ENCODE measurements at places on chromosomes 1 and 21.

DNA sequence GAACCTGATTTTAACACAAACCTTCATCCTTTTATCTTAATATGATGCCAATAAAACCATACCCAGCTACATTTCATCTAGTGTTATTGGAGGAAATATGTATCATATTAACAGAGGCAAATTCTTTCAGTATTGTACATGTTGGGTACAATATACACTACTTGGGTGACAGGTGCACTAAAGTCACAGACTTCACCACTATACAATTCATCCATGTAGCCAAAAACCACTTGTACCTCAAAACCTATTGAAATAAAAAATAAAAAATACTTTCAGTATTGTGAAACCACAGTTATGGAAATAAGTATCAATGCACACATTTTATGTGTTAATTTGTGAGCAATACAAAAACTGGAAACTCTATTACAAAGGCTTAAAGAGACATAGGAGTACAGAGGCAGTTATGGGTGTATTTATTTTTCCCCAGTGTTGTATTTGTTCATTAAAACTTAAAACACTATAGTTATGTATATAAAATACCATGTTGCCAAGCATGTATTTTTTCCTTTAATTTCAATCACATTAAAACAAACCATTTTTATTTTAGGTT, 25.1 kb upstream of the GPR88 start:
- no peak overlapping the region for H3K27ac ChIP-seq
- H3K4me3 ChIP-seq, result no peak overlapping the region
- H3K27me3 ChIP-seq, result no peaks in the 10 kb centered on the region
- peaks cover 11% of the 10 kb centered on the region for H3K36me3 ChIP-seq
- no peak for DNase-seq
- no peaks in the 10 kb centered on the region for H3K4me1 ChIP-seq

DNA sequence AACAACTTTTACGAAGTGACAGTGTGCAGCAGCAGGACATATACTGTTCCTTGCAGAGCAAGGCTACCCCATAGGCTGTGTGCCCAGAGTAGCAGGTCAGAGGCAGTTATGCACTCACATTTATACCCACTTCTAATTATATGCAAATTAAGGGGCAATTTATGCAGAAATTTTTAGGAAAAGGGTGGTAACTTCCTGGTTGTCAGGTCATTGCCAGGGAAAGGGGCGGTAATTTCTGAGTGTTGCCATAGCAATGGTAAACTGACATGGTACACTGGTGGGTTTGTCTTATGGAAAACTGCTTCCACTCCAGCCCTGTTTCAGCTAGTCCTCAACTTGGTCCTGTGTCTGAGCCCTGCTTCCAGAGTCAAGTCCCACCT, 12.0 kb upstream of the SLAMF1 start:
- H3K27me3 ChIP-seq, result no peaks in the 10 kb centered on the region
- peak overlapping the region; percentile 75 for H3K27ac ChIP-seq
- peaks cover 17% of the 10 kb centered on the region for H3K4me1 ChIP-seq
- no peak overlapping the region for H3K4me3 ChIP-seq
- DNase-seq, result no peak
- no peaks in the 10 kb centered on the region for H3K36me3 ChIP-seq

DNA sequence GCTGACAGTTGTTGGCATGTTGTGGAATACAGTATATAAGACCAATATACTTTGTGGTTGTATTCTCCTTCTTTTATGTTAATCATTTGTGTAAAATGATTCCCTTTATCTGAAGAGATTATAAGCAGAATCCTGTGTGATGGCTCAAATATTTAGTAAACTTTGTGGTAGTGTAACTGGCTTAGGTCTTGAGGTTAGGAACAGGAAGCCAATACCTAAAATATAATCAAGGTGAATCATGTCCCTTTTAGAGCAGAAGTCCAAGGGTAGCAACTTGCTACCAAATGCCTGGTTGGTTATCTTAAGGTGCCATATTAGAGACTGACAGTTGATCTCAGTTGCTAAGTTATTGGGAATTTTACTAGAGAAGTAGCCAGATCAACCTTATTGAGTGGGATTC, 398.5 kb upstream of the ADAMTS5 start:
- no peak overlapping the region for H3K4me3 ChIP-seq
- no peaks in the 10 kb centered on the region for H3K27me3 ChIP-seq
- DNase-seq, result peak; percentile 37
- H3K27ac ChIP-seq, result no peak overlapping the region
- H3K4me1 ChIP-seq, result no peaks in the 10 kb centered on the region
- no peaks in the 10 kb centered on the region for H3K36me3 ChIP-seq

- DNase-seq, result no peak
- no peak overlapping the region for H3K27ac ChIP-seq
- H3K36me3 ChIP-seq, result peaks cover 80% of the 10 kb centered on the region
- no peaks in the 10 kb centered on the region for H3K4me1 ChIP-seq
- H3K4me3 ChIP-seq, result no peak overlapping the region
Measured at GRCh38 chr1:116403496-116404136, 30.6 kb downstream of the ATP1A1 start.

GRCh38 chr1:240310226-240310925, 218.7 kb downstream of the FMN2 start:
- no peaks in the 10 kb centered on the region for H3K4me1 ChIP-seq
- no peaks in the 10 kb centered on the region for H3K36me3 ChIP-seq
- H3K27ac ChIP-seq, result no peak overlapping the region
- no peak overlapping the region for H3K4me3 ChIP-seq
- H3K27me3 ChIP-seq, result no peaks in the 10 kb centered on the region

GRCh38 chr1:209802117-209802779, 3.7 kb downstream of the IRF6 start:
- DNase-seq, result no peak
- H3K27me3 ChIP-seq, result no peaks in the 10 kb centered on the region
- H3K4me1 ChIP-seq, result peaks cover 18% of the 10 kb centered on the region
- H3K27ac ChIP-seq, result no peak overlapping the region
- H3K36me3 ChIP-seq, result peaks cover 12% of the 10 kb centered on the region

DNA sequence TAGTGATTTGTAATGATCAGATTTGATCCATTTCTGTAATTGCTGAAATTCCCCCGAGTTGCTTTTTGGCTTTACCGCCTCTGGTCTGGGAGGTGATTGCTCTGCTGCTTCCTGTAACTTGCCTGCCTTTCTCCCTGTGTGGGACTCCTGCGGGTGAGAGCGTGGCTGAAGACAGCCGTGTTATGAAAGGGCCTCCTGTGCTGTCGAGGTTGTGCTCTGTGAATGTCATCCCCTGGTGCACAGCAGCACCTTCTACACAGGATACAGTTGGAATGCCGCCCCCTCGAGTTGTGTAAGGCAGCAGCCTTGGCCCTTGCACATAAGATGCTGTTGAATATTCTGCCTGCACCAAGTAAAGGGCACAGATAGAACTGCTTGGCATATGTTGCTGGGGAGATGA, 5.9 kb downstream of the SOD1 start:
- no peaks in the 10 kb centered on the region for H3K27me3 ChIP-seq
- no peak for DNase-seq
- H3K4me1 ChIP-seq, result peaks cover 2% of the 10 kb centered on the region
- peaks cover 5% of the 10 kb centered on the region for H3K36me3 ChIP-seq

- H3K36me3 ChIP-seq, result no peaks in the 10 kb centered on the region
- H3K4me3 ChIP-seq, result no peak overlapping the region
Measured at GRCh38 chr1:198399452-198399851, 141.0 kb downstream of the ATP6V1G3 start.

- H3K27ac ChIP-seq, result no peak overlapping the region
- H3K27me3 ChIP-seq, result no peaks in the 10 kb centered on the region
- H3K36me3 ChIP-seq, result no peaks in the 10 kb centered on the region
- no peak for DNase-seq
Measured at GRCh38 chr21:31201548-31201947, 142.5 kb downstream of the TIAM1 start.

DNA sequence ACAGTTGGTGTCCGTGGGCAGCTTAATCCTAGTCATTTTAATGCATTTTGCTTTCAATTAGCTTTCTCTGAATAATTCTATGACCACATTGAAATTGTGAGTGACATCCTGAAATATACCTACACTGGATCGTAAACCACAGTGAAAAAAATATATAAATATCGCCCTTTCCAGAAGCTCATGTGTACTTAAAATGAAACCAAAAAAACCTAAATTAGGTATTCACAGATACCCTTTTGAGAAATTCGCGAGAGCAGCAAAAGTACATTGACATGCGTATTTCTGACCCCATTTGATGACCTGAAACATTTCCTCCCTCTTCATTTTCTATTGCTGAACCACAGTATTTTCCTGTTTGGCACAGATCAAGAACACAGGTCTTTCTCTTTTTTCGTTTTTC, 253.8 kb downstream of the LTN1 start:
- H3K27ac ChIP-seq, result no peak overlapping the region
- DNase-seq, result no peak
- no peaks in the 10 kb centered on the region for H3K4me1 ChIP-seq
- no peaks in the 10 kb centered on the region for H3K27me3 ChIP-seq
- H3K36me3 ChIP-seq, result no peaks in the 10 kb centered on the region

- no peak overlapping the region for H3K4me3 ChIP-seq
- H3K27me3 ChIP-seq, result no peaks in the 10 kb centered on the region
- H3K27ac ChIP-seq, result no peak overlapping the region
- no peak for DNase-seq
- H3K4me1 ChIP-seq, result peaks cover 20% of the 10 kb centered on the region
Measured at GRCh38 chr1:109977225-109977624, 7.3 kb upstream of the AHCYL1 start.

GRCh38 chr1:168301664-168302320, 21.1 kb downstream of the TBX19 start:
- no peaks in the 10 kb centered on the region for H3K27me3 ChIP-seq
- no peaks in the 10 kb centered on the region for H3K36me3 ChIP-seq
- H3K4me3 ChIP-seq, result no peak overlapping the region
- no peak overlapping the region for H3K27ac ChIP-seq

- no peak overlapping the region for H3K27ac ChIP-seq
- H3K4me3 ChIP-seq, result no peak overlapping the region
- H3K36me3 ChIP-seq, result no peaks in the 10 kb centered on the region
- no peaks in the 10 kb centered on the region for H3K4me1 ChIP-seq
- no peak for DNase-seq
- H3K27me3 ChIP-seq, result no peaks in the 10 kb centered on the region
Measured at GRCh38 chr1:7561331-7561921, 209.7 kb upstream of the VAMP3 start.

GRCh38 chr1:61081686-61082310, 563 bp upstream of the NFIA start:
- no peak overlapping the region for H3K27ac ChIP-seq
- H3K4me3 ChIP-seq, result no peak overlapping the region
- H3K4me1 ChIP-seq, result peaks cover 6% of the 10 kb centered on the region
- DNase-seq, result peak; percentile 34

DNA sequence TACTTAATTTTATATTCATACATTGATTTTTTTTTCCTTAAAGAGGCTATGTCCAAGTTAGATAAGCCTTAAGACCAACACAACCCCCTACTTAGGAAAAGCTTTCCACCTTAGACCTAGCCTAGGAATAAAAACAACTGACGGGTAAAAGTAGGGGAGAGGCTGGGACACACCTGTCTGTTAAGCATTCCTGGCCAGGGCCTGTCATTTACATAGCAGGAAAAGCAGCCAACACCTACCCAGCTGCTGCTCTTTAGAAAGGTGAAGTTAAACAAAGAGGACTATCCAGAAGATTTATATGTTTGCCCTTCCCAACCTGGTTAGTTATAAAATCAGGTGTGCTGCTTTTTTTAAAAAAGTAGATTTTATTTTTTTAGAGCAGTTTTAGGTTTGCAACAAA, 29.1 kb upstream of the SAMD13 start:
- H3K27me3 ChIP-seq, result no peaks in the 10 kb centered on the region
- H3K36me3 ChIP-seq, result no peaks in the 10 kb centered on the region
- H3K27ac ChIP-seq, result no peak overlapping the region
- no peak overlapping the region for H3K4me3 ChIP-seq
- DNase-seq, result peak; percentile 35
- no peaks in the 10 kb centered on the region for H3K4me1 ChIP-seq

DNA sequence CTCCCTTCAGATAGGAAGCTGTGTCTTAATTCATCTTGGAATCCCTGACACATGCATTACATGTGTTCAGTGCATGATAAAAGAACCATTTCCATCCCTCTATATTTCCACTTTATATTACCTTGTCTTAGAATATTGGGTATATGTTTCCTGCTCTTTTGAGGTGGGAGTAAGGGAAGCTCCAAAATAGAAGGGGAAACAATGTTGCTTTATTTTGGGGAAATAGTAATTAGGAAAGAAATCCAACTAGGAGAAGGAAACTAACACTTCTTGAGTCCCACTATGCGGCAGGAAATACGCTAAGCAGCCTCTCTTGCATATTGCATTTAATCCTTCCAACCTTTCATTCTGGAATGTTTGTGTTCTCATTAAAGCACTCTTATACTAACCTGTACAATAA, 89.4 kb upstream of the VAV3 start:
- H3K27me3 ChIP-seq, result no peaks in the 10 kb centered on the region
- H3K36me3 ChIP-seq, result no peaks in the 10 kb centered on the region
- H3K4me1 ChIP-seq, result no peaks in the 10 kb centered on the region
- H3K27ac ChIP-seq, result no peak overlapping the region
- H3K4me3 ChIP-seq, result no peak overlapping the region
- DNase-seq, result no peak

GRCh38 chr1:209155546-209155945, 428.0 kb upstream of the CAMK1G start:
- no peak overlapping the region for H3K4me3 ChIP-seq
- H3K27me3 ChIP-seq, result no peaks in the 10 kb centered on the region
- H3K27ac ChIP-seq, result no peak overlapping the region
- no peaks in the 10 kb centered on the region for H3K4me1 ChIP-seq
- peak; percentile 51 for DNase-seq

DNA sequence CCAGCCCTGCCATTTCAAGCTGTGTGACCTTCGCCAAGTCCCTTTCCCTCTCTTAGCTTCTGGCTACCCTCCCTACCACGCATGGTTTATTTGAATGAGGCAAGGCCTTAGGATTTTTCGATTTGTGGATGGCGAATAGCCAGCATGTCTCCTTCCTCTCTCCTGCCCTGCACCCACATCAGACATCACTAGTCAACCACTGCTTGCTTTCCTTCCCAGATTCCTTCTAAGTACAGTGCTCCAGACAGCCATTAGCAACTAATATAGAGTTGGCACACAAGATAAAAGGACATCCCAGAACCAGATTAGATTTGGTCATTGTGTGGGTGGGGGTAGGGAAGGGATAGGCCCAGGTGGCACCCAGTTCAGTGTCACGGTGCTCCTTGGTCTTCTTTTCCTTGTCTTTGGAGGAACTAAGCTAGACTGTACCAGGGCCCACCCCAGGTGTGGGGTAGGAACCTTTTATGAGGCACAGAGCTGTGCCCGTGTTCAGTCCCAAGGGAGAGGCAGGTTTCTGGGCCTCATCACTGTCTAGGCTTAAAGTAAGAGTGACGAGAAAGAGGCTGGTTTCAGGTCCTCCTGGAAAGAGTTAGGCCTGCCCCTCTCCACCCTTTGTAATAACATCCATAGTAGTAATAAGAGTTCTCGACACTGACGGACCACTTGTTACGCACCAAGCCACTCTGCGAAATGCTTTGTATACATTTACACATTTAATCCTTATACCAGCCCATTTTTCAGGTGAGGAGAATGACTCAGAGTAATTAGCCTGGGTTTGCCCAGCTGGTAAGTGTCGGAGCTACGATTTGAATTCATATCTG, 8.6 kb downstream of the ALPL start:
- no peaks in the 10 kb centered on the region for H3K27me3 ChIP-seq
- H3K36me3 ChIP-seq, result no peaks in the 10 kb centered on the region
- no peak overlapping the region for H3K27ac ChIP-seq
- no peaks in the 10 kb centered on the region for H3K4me1 ChIP-seq
- H3K4me3 ChIP-seq, result no peak overlapping the region
